ENCODE measurements at places on chromosomes 16 and 17. TPM values are rescaled to one million over a fixed set of nuclear protein-coding genes. Genes with fewer than 3 reads are reported as not detected.

- no peak for DNase-seq
Measured at GRCh38 chr17:78234261-78234865, 2.9 kb downstream of the TMEM235 start.

GRCh38 chr17:1039123-1039507 lies 42.2 kb downstream of the TIMM22 start:
- DNase-seq: no peak

GRCh38 chr16:71781741-71782140 lies 26.9 kb downstream of the AP1G1 start:
- DNase-seq: no peak

DNA sequence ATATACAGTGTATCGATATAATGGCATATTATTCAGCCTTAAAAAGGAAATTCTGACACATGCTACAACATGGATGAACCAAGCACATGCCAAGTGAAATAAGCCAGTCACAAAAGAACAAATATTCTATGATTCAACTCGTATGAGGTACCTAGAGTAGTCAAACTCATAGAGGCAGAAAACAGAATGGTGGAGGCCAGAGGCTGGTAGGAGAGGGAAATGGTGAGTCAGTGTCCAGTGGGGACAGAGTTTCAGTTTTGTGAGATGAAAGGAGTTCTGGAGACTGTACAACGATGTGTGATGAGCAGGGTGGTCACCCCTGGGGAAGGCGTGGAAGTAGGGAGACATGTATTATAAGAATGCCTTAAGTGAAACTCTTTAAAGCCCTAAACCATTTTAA lies 39.9 kb downstream of the RNF157 start:
- DNase-seq: no peak

Gene TMEM256
- 27.9 TPM for total RNA-seq

Gene TMEM238L
- not detected for total RNA-seq

DNA sequence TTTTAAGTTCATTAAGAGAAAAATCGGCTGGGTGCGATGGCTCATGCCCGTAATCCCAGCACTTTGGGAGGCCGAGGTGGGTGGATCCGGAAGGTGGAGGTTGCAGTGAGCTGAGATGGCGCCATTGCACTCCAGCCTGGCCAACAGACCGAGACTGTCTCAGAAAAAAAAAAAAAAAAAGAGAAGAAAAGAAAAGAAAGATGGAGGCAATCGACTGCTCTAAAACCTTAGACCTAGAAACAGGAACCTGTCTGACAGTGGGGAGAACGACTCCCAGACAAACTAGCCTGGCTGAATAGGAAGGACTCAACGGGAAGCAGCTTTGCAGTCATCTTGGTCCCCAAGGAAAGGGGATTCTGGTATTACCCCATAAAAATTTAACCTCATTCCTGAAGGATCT lies 13.7 kb downstream of the MRC2 start:
- no peak for DNase-seq

DNA sequence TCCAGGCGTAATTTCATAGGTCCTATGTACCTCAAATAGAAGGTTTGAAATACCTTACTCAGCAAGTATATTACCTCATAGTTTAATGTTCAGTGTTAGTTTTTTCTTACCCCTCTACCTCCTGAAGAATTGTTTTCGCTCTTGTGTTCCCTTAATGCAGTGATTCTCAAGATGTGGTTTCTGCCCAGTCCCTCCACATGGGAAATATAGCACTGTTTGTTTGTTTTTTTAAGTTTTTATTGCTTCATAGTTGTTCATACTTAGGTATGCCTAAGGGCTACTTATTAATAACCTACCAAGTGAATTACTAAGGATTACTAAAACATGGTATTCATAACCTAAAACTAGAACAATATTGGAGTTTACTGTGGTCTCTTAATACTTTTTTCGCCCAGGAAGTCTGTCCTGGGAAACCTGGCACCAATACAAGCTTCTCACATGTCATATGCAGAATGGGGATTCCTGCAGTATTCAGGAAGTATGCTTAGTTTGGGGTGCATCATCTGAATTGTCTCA lies 5.0 kb downstream of the RSPRY1 start:
- DNase-seq: no peak

Gene RAB37
- 2.2 TPM for total RNA-seq

GRCh38 chr17:49692751-49693150 lies 14.9 kb upstream of the SPOP start:
- DNase-seq: no peak

- no peak for DNase-seq
Measured at GRCh38 chr17:1275962-1276736, 3.3 kb upstream of the TRARG1 start.

Gene PYDC1
- not detected for total RNA-seq

- DNase-seq: no peak
Measured at GRCh38 chr16:19505600-19506303, 16.1 kb downstream of the GDE1 start.

DNA sequence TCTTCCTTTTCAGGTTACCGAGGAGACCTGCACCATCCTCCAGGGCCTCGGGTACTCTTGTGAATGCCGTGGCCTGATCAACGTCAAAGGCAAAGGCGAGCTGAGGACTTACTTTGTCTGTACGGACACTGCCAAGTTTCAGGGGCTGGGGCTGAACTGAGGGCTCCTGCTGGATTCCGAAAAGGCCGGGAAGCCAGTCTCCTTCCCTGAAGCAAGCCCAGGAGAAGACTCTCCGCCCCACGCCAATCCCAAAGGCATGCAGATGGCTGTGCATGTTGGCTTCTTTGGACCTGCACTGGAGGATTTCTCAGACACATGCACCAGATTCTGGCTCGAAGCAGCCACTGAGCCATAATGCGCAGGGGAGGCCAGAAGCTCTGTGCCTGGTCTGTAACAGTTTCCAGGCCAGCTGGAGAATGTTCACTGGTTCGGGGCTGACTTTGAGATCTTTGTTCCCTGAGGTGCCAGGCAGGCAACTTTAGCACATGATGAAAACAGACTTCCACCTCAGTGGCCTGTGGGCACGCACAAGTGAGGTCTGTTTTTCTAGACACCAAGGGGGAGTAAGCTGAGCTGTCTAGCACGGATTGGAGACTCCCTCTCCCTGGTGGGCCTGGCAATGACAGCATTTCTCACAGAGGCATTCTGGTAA lies 49.1 kb downstream of the ADCY7 start:
- DNase-seq: no peak

DNA sequence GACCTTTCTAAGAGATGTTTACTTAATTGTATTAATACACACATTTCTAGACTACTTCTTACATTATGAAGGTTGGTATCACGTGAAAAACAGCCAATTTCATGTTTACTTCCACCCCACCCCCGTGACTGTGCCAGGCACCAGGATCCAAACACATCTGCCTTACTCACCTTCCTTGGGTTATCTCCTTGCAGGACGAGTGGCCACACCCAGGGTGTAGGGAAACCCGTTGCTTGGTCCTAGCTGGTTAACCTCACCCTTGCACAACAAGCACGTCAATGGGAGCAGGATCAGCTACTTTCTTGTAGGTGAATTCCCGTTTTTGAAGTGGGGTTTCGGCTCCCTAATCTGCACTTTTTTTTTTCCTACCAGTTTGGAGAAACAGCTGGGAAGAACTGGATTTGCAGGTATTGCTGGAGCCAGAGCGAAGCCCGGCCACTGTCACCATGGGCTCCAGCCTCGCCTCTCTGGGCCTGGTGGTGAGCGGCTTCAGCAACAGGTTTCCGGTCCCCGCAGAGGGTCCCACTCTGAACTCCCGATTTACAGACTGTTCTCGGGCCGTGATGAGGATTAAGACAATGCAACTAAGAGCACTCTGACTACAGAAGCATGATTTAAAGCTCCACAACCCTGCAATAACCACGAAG lies 2.1 kb upstream of the UBB start:
- DNase-seq: no peak

- no peak for DNase-seq
Measured at GRCh38 chr17:1244606-1245012, 25.6 kb upstream of the BHLHA9 start.

GRCh38 chr16:28984619-28985135 lies at the start of gene LAT:
LAT (plus strand) TSS chr16:28985052; CDS start chr16:28985418, 366 bp downstream.
- DNase-seq: no peak

Gene ASGR1
- 1.9 TPM for total RNA-seq

GRCh38 chr17:75130632-75131277 lies 787 bp downstream of the NT5C start:
- no peak for DNase-seq

- no peak for DNase-seq
Measured at GRCh38 chr17:60573236-60574051, 26.5 kb upstream of the PPM1D start.

- DNase-seq: no peak
Measured at GRCh38 chr17:66541461-66542128, 239.2 kb downstream of the PRKCA start.

All from thoracic aorta (tissue), 2 donors.